Central memory CD4-positive, alpha-beta T cell (primary cell): ENCODE measurements at places on chromosomes 6 and 20.
A peak's percentile ranks its signal among the peaks of the same experiment; 100 is the strongest.

DNA sequence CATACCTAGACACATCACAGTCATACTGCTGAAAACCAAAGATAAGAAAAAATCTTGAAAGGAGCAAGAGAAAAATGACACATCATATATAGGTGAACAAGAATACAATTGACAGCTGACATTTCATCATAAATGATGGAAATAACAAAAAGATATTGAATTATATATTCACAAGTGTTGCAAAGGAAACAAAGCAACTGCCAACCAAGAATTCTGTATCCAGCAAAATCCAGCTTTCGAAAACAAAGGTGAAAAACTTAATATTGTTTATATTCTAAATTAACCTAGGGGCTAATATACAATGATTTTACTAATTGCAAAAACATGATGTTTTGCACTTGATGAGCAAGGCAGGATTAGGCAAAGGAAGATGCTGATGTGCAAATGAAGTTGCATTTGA is 84.3 kb downstream of the MOXD1 start:
- DNase-seq = no peak

- peak; percentile 4 for DNase-seq
Measured at GRCh38 chr6:161242779-161243693, 30.8 kb downstream of the AGPAT4 start.

DNA sequence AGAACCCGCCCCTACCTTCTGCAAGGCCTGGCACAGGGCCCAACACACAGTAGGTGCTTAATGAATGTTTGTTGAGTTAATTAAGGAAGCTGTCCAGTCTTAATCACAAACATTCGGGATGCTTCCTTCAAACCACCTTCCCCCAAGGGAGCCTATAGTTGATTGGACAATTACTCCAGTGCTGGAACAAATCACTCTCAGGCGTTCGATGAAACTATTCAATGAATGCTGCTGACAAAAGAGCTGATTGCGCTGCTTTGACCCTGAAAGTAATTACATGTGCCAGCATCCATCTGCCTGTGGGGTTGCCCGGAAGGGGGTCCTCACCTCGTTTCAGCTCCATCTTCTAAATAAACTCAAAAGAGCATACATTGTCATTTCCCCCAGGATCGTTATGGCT is 112.0 kb upstream of the SRSF6 start:
- DNase-seq = no peak

DNA sequence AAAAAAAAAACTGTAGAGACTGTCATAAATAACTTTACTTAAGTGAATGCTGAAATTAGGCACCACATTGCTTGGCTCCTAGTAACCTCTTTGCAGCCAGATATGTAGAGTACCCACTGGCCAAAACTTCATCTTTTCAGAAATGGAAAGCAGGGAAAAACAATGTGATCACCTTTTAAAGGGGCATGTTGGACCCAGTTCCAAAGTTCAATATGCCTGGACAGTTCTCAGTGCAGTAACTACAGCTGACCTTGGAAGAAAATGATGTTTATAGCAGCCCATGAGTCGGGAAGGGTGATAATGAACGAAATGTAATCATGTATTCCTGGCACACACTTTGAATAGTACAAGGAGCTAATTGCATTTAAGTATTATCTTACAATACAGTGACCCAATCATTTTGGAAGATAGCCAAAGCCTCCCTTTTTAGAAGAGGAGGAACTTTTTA is 93.6 kb upstream of the TAB2 start:
- DNase-seq = no peak

- DNase-seq = no peak
Measured at GRCh38 chr6:149347067-149347466, 29.6 kb downstream of the TAB2 start.

DNA sequence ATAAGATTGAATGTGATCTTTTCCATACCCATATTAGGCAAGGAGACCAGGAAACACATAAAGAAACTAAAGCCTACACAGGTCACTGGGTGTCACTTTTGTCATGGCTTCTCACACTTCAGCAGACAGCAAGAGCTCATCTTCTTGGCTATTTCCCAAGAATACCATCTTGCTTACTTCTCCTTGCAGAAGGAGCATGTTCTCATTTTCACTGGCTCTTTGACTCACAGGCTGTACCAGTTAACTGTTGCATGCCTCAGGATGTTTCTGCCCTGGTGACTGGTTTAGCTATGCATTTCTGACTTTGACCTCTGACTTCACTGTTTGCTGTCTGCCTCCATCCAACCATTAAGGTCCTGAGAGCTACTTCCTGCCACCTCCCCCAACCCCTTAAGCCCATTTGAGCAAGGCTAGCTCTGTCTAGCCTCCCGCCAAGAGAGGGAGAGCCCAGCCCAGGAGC is 40.3 kb upstream of the OGFRL1 start:
- DNase-seq = no peak

DNA sequence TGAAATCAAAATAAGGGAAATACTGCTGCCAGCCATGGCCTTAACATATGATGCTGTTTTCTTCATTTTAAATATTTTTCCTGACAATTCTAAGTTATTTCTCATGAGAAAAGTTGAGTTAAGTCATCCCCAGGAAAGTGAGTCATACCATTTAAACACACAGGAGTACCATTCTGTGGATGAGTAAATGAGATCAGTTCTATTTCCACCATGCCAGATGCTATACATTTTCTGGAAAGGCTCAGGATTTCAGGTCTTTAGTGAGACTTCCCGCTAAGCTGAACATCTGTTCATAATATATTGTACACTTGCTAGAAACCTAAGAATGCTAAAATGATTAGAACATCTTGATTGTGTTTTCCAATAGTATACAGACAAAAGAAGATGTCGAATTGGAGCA is 256.2 kb upstream of the MANEA start:
- no peak for DNase-seq

GRCh38 chr6:1868561-1869261 is 259.0 kb downstream of the FOXC1 start:
- no peak for DNase-seq

- DNase-seq = no peak
Measured at GRCh38 chr20:24791953-24792352, 157.1 kb upstream of the CST7 start.

DNA sequence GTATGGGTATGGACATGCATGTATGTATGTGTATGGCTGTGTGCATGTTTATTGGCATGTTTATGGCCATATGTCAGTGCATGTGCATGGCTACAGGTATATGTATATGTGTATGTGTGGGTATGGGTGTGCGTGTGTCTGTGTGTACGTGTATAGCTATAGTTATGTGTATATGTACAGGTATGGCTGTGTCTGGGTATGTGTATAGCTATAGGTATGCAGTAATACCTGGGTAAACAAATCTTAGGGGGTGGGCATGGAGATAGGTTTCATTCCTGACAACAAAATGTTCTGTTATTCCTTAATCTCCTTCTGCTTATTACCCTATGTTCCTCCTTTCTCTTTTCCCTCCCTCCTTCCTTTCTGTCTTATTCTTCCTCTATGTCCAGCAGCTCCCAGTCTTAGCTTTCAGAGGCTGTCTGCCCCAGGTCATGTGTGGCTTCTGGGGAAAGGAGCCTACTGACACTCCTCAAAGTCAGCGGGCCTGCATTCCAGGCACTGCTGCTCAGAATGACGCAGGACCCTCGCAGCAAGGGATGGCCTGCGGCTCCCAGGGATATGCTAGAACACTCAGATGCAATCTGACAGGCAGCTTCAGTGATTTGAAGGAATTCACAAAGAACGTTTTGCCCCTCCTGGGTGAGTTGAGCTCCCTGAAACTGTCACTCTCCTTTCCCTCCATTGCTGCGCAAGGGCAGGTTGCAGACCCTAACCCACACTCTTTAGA is 139.3 kb upstream of the PHACTR1 start:
- DNase-seq = no peak

GRCh38 chr6:157712585-157713295 is 110.3 kb upstream of the SNX9 start:
- no peak for DNase-seq

GRCh38 chr6:7268816-7269555 is 44.0 kb downstream of the SSR1 start:
- no peak for DNase-seq

GRCh38 chr6:82840571-82840970 is 225.1 kb downstream of the UBE3D start:
- no peak for DNase-seq
